ENCODE measurements at places on chromosomes 13 and 19.

DNA sequence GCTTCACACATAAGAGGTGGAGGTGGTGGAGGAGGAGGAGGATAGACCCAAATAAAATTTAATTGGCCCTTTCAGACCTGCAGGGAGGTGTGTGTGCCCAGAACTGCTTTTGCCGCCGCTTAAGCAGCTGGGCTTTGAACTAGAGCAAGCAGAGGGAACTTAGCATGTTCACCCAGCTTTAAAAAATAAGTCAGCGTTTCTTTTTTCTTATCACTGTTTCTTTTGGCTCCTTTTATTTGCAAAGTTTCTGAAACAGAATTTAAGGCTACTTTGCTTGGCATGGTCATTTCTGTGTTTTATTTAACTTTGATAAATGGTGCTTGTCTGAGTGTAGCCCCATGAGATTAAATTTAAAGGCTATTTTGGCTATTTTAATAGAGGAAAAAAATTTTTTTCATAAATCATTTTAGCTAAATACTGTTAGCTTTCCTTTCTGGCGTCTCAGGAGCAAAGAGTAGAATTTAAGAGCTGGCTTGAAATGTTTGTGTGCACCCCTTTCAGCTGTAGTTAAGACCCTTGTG is 43.3 kb upstream of the RNF113B start:
- DNase-seq: no peak

- no peak for DNase-seq
These were observed 73.8 kb upstream of the MIR17HG start for GRCh38 chr13:91273675-91274074.

GRCh38 chr19:54792814-54793213 is 10.6 kb upstream of the KIR2DL4 start:
- DNase-seq: no peak

- DNase-seq: no peak
These were observed 500.9 kb downstream of the GPC6 start for GRCh38 chr13:93727211-93728141.

GRCh38 chr19:32350987-32351348 is 5.6 kb downstream of the ZNF507 start:
- DNase-seq: no peak

DNA sequence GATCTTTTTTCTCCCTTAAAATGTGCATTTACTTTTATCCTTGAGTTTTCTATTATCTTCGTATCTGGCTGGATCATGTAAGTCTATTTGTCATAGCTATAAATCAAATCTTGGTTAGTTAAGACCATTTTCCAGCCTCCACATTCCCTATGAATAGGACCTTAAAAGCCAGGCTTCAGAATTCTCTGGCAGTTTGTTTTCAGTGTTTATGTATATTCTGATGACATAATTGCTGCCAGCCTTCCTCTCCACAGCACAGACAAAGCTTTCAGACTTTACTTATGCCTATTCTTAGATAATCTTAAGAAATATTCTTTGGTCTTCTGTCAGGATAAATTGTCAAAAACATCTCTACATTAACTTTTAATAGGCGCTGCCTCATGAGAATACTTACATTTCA is 870.8 kb upstream of the SPRY2 start:
- no peak for DNase-seq

DNA sequence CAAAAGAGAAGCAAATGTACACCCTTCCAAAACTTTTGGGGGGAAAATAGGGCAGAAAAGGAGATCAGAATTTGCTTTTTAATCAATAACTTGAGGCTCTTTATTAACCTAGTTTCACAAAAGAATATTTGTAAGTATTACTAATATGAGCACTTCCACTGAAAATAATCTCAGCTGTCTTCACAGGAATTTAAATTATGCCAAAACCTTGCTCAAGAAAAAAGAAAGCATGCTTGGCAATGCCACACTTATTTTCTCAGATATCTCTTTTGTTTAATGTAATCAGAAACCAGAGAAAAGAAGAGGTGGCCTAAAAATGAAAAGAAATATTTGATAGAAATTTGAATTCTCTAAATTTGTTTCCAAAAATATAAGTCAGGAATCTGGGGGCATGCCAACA is 234.9 kb upstream of the GPC6 start:
- no peak for DNase-seq

DNA sequence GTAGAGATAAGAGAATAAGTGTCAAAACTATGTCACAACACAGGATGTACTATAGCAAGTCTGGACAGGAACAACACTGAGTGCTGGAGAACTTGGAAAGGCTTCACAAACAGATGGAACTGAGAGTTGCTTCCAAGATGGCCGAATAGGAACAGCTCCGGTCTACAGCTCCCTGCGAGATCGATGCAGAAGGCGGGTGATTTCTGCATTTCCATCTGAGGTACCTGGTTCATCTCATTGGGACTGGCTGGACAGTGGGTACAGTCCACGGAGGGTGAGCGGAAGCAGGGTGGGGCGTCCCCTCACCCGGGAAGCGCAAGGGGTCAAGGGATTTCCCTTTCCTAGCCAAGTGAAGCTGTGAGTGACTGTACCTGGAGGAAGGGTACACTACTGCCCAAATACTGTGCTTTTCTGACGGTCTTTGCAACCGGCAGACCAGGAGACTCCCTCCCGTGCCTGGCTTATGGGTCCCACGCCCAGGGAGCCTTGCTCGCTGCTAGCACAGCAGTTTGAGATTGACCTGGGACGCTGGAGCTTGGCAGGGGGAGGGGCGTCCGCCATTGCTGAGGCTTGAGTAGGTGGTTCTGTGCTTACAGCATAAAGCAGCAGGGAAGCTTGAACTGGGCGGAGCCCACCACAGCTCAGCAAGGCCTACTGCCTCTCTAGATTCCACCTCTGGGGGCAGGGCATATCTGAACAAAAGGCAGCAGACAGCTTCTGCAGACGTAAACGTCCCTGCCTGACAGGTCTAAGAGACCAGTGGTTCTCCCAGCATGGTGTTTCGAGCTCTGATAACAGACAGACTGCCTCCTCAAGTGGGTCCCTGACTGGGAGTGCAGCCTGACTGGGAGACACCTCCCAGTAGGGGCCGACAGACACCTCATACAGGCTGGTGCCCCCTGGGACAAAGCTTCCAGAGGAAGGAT is 46.0 kb downstream of the USP12 start:
- DNase-seq: no peak

DNA sequence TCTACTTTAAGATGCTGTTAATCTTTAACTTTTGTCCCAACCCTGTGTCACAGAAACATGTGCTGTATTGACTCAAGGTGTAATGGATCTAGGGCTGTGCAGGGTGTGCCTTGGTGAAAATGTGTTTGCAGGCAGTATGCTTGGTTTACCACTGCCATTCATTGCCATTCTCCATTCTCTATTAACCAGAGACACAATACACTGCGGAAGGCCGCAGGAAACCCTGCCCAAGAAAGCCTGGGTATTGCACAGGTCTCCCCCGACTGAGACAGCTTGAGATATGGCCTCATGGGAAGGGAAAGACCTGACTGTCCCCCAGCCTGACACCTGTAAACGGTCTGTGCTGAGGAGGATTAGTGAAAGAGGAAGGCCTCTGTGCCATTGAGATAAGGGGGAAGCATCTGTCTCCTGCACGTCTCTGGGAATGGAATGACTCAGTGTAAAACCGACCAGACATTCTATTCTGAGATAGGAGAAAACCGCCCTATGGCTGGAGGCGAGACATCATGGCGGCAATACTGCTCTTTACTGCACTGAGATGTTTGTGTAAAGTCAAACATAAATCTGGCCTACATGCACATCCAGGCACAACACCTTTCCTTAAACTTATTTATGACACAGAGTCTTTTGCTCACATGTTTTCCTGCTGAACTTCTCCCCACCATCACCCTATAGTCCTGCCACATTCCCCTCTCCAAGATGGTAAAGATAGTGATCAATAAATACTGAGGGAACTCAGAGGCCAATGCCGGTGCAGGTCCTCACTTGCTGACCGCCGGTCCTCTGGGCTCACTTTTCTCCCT is 13.1 kb upstream of the ZNF888 start:
- DNase-seq: no peak

DNA sequence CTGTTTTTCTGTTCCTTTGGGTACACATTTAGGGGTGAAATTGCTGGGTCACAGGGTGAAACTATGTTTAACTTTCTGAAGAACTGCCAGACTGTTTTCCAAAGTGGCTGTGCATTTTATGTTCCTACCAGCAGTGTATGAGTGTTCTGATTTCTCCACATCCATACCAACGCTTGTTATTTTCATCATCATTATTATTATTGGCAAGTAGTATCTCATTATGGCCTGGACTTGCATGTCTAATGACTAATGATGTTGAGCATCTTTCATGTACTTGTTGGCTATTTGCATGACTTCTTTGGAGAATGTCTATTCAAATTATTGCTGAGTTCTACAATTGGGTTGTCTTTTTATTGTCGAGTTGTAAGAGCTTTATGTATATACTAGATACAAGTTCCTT is 321.8 kb upstream of the HTR2A start:
- no peak for DNase-seq

GRCh38 chr19:30630289-30631032 is 258.3 kb downstream of the ZNF536 start:
- DNase-seq: no peak

- DNase-seq: no peak
These were observed 326.9 kb upstream of the MIR17HG start for GRCh38 chr13:91020461-91021034.

DNA sequence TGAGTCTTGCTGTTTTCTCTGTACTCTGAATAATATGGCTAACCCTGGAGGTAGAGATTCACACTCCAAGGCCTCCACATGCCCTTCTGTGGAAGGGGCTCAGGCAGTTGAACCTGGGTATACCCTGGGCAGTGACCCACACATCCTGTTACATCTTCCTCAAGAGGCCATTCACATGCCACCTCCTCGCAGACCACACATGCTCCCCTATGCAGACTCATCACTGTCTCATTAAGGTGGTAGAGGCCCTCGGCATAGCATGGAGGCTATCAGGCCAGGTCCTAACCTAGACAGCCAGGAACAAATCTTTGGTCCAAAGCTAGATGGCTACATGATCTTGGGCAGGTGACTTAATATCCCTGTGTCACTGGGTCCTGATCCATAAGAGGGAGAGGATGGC is 363.9 kb upstream of the ZNF507 start:
- DNase-seq: no peak

DNA sequence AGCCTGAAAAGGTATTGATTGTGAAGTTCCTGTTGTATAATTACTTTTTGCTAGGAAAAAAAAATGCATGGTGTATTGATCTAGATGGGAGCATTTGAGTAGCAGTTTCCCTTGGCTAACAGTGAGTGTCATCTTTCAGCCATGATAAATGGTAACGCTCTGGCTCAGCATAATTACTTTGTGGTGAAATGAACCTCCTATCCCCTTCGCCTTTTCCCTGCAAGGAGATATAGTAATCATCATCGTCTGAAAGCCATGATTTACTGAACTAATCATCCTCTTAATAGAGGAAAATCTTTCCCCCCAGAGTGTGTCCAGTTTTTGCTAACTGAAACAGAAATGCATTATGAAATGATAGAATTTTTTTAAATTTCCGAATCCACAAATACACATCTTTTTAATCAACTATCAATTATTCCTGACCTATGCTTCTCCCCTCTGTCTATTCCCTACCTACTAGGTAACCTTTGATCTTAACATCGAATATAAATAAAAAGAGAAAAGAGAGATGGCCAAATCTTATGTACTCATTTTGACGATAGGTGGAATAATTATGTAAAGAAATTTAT is 88.7 kb downstream of the MAB21L1 start:
- DNase-seq: no peak

- no peak for DNase-seq
These were observed 346.0 kb upstream of the PCDH20 start for GRCh38 chr13:61761690-61762089.

DNA sequence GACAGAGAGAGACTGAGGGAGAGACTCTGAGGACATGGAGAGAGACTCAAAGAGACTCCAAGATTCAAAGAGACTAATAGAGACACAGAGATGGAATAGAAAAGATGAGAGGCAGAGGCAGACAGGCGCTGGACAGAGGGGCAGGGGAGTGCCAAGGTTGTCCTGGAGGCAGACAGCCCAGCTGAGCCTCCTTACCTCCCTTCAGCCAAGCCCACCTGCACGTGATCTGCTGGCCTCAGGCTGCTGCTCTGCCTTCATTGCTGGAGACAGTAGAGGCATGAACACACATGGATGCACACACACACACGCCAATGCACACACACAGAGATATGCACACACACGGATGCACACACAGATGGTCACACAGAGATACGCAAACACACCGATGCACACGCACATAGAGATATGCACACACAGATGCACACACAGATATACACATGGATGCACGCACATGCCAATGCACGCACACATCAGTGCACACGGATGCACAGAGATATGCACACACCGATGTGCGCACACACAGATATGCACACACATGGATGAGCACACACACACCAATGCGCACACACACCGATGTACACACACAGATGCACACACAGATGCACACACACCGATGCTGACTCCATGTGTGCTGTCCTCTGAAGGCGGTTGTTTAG is 3.3 kb upstream of the F10 start:
- no peak for DNase-seq
